ENCODE measurements at places on chromosomes 3 and 15.
A peak's percentile ranks its signal among the peaks of the same experiment; 100 is the strongest.

DNA sequence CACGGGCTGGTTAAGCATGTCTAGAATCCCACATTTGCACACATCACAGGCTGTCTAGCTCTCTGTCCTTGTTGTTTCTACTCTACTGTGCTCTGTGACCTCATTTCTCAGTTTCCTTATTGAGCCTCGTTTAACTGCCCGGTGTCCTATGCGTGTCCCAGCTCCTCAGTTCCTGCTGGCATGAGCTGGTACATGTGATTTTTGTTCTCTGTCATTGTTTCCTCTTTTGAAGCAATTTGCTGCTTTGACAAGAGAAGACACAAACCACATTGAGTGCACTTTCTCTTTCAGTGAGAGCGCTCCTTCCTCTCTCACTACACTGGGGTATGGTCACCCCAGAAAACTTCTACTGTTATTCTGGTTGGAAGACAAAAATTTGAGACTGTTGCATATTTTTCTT is 563.5 kb downstream of the PDCD6IP start:
- no peak for DNase-seq

GRCh38 chr3:48592519-48593087 is 2.5 kb downstream of the COL7A1 start:
- no peak for DNase-seq

DNA sequence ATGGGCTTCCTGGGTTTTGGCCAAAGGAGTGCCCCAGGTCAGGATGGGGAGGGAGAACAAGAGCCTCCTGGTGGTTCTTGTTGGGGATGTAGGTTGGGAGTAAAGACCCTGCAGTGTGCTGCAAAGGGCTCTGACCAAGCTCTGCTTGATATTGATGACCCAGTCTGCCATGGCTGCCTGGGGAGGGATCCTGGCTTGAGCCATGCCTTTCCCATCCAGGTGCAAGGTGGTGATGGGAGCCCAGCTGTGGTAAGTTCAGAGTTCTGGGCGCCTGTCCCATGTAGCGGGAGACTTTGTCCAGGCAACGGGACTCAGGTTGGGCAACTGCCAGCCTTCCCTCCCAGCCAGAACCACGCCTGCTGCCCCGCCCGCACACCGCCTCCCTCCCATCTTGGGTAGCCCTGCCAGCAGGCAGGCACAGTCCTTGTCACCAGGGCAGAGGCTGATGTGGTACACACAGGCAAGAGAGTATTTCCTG is 2.6 kb downstream of the GNAI2 start:
- no peak for DNase-seq

DNA sequence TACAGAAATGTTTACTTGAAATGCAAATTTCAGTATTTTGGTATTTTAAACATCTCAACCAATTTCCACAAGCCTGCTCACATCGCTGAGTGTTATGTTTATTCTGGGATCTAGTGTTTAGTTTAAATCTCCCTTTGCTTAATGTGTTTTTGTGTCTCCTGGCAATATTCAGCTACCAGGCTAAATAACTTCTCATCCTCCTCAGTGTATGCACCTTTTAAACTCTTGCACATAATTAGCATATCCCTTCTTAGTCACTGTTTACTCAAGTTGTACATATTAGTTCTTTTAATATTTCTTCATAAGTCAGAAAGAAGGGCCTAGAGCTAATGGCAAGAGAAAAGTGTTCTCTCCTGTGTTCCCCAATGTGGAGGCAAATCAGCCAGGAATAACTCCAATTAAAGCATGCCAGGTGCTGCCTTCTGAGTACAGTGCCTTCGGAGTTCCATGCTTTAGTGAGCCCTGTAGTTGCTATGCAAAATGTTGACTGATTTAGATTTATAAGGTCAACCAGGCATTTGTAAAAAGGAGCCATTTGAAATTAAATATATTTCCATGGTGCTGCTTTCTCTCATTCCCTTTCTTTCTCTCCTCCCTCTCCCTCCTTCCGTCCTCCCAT is 234.3 kb downstream of the GAP43 start:
- no peak for DNase-seq

GRCh38 chr15:33737687-33738601 is 230.4 kb upstream of the CHRM5 start:
- peak; percentile 41 for DNase-seq

DNA sequence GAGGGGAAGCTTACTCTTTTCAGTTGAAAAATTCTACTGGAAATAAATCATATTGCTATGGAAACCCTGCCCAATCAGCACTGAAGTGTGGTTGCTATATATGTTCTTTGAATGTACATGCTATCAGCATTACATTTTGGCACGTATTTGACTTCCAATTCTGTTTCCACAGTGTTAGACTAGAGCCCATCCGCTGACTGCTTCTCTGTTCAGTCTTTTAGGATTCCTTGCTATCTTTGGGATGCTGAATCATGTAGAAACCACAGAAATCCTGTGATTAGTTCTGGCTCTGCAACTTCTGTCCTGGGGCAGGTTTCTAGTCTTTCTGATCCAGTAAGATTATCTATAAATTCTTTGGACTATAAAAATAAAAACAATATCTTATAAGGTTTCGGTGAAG is 128.2 kb upstream of the SLC7A14 start:
- DNase-seq, result no peak

GRCh38 chr3:12954891-12955650 is 113.7 kb upstream of the RPL32 start:
- peak; percentile 66 for DNase-seq

GRCh38 chr15:86488046-86488445 is 408.4 kb downstream of the AGBL1 start:
- no peak for DNase-seq

- no peak for DNase-seq
Measured at GRCh38 chr3:4314688-4315087, 11.5 kb downstream of the SETMAR start.

DNA sequence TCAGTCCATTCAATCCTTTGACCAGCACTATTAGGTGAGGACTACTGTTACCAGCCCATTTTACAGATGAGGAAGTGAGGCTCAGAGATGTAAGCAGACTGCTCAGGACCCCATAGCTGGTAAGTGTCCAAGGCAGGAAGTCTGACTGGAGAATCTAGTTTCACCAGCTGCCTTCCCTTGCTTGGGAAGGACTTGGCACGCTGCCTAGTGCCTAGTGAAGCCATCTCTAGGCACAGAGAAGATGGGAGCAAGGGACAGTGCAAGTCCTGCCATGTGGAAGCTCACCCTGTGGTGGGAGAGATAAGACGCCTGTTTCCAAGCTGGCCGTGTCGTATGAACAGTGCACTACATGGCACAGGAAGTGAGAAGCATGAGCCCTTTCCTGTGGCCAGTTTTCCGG is 111.8 kb upstream of the TMC3 start:
- DNase-seq, result no peak

DNA sequence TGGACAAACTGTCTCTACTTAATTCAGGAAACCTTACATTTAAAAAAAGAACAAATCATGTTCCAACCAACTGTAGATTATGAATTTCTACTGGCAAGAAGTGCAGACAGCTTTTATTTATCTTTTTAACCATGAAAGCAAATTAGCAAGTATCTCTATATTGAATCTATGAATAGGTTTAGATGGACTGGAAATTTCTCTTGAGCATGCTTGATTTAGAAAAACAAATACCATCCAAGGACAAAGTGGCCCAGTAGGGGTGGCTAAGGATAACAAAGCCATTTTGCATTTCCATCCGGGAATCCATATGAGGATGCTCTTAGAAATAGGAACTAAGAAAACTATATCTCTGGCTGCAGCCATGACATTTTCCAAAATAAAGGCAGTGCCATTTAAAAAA is 150.6 kb downstream of the KCNMB2 start:
- no peak for DNase-seq

- DNase-seq, result no peak
Measured at GRCh38 chr3:47003461-47004368, 24.2 kb downstream of the NBEAL2 start.

GRCh38 chr3:49591615-49592014 is 37.3 kb downstream of the BSN start:
- DNase-seq, result no peak

GRCh38 chr15:100693451-100693850 is 91.1 kb downstream of the ASB7 start:
- no peak for DNase-seq

GRCh38 chr3:50525191-50525910 is 21.9 kb upstream of the CACNA2D2 start:
- DNase-seq, result no peak

DNA sequence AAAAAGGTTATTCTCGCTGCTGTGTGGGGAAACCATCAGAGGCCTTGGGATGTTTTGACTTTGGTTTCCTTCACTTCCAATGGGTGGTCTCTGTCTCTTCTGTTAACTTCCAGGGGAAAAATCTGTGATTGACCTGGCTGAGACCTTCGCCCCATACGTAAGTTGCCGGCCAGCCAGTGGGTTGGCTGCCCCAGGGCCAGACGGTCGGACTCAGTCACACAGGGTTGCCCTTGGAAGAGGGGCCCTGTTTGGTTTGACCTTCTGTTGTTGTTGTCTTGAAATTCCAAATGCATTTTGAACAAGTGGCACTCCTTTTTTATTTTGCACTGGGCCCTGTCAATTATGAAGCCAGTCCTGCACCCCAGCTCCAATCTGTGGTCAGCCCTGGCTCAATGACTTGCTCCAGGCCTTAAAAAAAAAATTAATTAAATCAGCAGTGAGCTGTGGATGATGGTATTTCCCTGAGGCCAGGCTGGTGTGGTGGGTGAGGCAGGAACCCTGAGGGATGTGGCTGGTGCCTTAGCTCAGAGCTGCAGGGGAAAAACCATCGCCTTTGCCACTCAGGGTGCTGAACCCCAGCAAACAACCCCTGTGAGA is 4.5 kb downstream of the FAM107A start:
- DNase-seq, result no peak

DNA sequence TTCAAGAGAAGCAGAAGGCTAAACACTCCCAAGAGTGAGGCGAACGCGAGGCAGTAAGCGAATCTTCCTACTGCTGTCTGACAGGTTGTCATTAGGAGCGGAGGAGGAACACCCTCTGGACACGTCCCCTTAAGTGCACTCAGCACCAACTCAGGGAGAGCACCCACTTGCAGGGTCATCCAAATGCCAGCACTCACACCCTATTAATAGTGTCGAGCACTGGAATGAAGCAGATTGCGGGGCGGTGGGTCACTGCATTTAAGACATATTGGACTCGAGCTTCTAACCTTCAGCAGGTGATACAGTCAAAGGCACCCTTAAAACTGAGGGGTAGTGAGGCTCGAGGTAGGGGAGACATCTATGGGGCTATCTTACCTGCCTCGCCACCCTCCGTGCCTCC is 28.7 kb downstream of the SH3BP5 start:
- DNase-seq, result no peak

DNA sequence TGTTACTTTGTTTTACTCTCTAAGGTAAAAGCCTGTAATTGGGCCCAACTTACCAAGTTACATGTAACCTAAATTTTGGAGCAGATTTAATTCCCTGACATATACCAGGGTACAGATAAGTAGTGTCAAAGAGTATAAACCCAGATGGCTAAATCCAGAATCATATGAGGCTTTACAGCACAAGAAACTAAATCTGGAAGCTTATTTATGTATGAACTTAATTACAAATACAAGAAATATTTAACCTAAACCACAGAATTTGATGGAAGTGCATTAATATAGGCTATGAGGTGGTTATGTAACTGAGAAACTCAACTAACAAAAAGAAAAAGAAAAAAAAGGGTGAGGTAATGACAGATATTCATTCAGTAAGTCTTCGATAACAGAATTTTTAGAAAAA is 930.2 kb upstream of the ALCAM start:
- no peak for DNase-seq

- DNase-seq, result no peak
Measured at GRCh38 chr3:131795390-131796090, 239.3 kb downstream of the CPNE4 start.

DNA sequence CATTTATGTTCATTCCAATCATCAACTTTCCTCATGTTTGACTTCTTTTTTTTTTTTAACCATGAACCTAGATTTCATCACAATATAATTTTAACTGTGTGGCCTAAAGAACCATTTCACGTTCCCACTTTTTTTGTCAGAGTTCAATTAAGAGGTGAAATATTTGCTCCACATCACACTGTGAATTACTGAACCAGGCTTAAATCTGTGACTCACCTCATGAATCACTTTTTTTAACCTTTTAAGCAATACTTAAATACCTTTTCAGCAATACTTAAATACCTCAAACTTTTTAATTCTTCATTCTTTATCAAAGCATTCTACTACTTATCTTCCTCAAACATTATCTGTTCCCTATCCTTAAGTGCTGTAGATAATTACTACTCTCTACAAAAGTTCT is 137.6 kb downstream of the SI start:
- no peak for DNase-seq

DNA sequence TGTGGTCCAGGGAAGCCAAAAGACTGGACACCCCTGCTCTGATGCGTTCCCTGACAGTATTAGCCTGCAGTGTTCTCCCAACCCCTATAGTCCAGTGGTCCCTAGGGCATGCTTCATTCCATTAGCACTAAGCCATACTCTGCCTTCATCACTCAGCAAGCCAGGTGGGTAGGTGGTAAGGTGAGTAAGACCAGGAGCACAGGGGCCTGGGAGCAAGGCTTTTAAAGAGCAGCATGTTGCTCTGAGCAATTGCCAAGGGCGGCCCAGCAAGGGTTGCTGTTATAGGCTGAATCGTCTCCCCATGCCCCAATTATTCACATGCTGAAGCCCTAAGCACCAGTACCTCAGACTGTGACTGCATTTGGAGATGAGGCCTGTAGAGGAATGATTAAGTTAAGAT is 11.0 kb downstream of the CXCR6 start:
- DNase-seq, result no peak

- DNase-seq, result no peak
Measured at GRCh38 chr15:35399901-35400300, 146.1 kb downstream of the DPH6 start.

- DNase-seq, result no peak
Measured at GRCh38 chr15:31811641-31812040, 218.7 kb upstream of the CHRNA7 start.

DNA sequence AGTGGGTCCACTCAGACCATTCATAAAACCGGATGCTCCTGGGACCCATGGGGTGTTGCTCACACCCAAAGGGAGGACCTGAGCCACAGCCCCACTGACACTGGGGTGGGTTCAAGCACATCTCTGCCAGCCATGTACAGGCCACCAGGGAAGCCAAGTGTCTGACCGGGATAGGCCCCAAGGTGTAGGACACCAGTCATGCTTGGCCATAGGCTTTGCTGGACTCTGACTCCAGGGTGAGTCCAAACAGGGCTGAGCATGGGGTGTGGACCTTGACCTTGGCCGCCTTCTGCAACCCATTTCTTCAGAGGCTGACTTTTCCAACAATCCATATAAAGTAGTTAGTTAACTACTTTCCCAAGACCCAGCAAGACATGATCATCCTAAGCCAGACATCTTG is 31.4 kb upstream of the DUSP7 start:
- DNase-seq, result no peak

- DNase-seq, result no peak
Measured at GRCh38 chr3:10546181-10546624, 40.8 kb upstream of the ATP2B2 start.

DNA sequence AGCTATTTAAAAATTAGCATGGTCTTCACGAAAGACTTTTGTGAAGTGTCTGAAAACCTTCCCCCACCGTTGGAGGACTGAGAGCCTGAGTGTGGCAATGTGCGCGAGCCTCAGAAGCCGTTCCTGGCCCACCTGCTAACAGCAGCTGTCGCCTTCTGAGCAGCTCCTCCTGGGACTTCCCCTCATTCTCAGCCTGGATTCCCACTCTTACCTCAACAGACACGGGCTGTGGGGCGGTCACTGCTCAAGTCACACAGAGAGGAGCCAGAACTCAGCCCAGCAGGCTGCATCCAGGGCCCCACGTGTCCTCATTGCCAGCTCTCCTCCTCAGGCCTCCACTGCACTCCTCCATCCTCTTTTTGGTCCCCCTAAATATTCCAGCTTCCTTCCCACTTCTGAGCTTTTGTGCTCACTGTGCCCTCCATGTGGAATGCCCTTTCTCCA is 7.8 kb downstream of the DNASE1L3 start:
- DNase-seq, result no peak

Data from hepatic stellate cell (primary cell).